ENCODE measurements at places on chromosomes 2 and 18.

GRCh38 chr2:44931198-44931780 lies 10.2 kb upstream of the SIX3 start:
- H3K4me1 ChIP-seq, result peaks cover 12% of the 10 kb centered on the region
- no peak for DNase-seq
- H3K27ac ChIP-seq, result no peak overlapping the region
- peaks cover 80% of the 10 kb centered on the region for H3K27me3 ChIP-seq

GRCh38 chr2:194062401-194062800 lies 1594.6 kb upstream of the SLC39A10 start:
- no peaks in the 10 kb centered on the region for H3K27me3 ChIP-seq
- H3K36me3 ChIP-seq, result no peaks in the 10 kb centered on the region
- H3K4me1 ChIP-seq, result no peaks in the 10 kb centered on the region

DNA sequence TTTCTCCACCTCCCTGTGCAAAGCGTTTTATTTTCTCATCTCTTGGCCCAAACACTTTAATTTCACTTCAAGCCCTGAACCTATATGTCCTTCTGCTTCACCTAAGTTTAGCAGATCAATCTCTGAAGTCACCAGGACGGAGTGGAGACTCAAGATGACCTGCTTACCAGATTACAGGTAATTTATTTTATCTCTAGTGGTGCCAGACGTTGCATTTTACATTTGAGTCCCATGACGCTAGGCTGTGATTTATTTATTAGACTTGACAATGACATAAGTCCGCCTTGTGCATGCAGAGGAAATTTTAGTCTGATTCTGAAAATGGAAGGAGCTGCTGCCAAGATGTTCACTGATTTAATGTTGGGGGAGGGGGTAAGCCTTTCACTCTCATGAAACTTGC lies 73.9 kb downstream of the MRO start:
- H3K4me1 ChIP-seq, result no peaks in the 10 kb centered on the region
- H3K36me3 ChIP-seq, result no peaks in the 10 kb centered on the region
- no peak overlapping the region for H3K4me3 ChIP-seq
- no peak for DNase-seq
- no peak overlapping the region for H3K27ac ChIP-seq

- peaks cover 29% of the 10 kb centered on the region for H3K4me1 ChIP-seq
- H3K27me3 ChIP-seq, result no peaks in the 10 kb centered on the region
- H3K4me3 ChIP-seq, result peak overlapping the region; percentile 91
- H3K27ac ChIP-seq, result peak overlapping the region; percentile 96
- peaks cover 10% of the 10 kb centered on the region for H3K36me3 ChIP-seq
Measured at GRCh38 chr2:219278655-219279150, 463 bp upstream of the DNAJB2 start.

DNA sequence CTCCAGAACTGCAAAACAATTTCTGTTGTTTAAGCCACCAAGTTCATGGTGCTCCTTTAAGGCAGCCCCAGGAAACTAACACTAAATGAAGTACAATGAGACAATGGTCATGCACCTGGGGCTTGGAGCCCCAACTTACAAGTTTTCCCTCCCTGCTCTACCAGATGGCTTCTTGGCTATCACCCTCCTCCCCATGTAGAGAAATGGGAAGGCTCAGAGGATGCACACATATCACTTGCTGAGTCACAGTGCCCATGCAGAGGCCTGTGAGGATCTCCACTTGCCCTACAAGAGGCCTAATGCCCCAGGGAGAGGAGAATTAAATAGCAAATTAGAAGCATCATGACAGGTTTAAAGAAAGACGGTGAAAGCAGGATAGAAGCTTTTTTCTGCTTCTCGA lies 270.9 kb downstream of the TTC32 start:
- H3K27ac ChIP-seq, result no peak overlapping the region
- no peak for DNase-seq

DNA sequence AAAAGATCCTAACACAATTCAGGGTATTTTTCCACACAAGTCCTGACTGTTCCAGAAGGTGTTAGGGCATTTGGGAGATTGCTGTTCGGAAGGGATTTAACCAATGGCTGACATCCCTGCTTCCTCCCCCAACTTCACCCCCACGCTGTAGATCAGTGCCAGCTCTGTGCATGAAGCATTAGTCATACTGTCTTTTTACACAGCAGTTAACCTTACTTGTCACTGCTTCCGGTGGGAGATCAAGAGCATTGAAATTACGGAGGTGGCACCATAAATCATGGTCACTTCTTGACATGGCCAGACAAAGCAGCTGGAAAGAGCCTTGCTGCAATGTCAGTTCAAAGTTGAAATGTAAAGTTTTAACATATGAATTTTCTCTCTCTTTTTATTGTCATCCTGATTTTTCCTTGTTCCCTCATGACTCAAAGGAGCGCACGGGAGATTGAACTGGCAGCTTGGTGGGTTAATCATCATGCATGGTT lies 70.2 kb downstream of the HRH4 start:
- no peak for DNase-seq
- H3K36me3 ChIP-seq, result no peaks in the 10 kb centered on the region
- peaks cover 22% of the 10 kb centered on the region for H3K27me3 ChIP-seq

- peaks cover 4% of the 10 kb centered on the region for H3K36me3 ChIP-seq
- H3K4me3 ChIP-seq, result no peak overlapping the region
- no peak overlapping the region for H3K27ac ChIP-seq
- H3K27me3 ChIP-seq, result no peaks in the 10 kb centered on the region
- peaks cover 24% of the 10 kb centered on the region for H3K4me1 ChIP-seq
Measured at GRCh38 chr18:62200121-62200914, 13.3 kb downstream of the RELCH start.

GRCh38 chr18:13401404-13401803 lies 182.8 kb downstream of the LDLRAD4 start:
- no peaks in the 10 kb centered on the region for H3K4me1 ChIP-seq
- H3K36me3 ChIP-seq, result no peaks in the 10 kb centered on the region
- no peak overlapping the region for H3K27ac ChIP-seq
- DNase-seq, result no peak
- no peaks in the 10 kb centered on the region for H3K27me3 ChIP-seq

DNA sequence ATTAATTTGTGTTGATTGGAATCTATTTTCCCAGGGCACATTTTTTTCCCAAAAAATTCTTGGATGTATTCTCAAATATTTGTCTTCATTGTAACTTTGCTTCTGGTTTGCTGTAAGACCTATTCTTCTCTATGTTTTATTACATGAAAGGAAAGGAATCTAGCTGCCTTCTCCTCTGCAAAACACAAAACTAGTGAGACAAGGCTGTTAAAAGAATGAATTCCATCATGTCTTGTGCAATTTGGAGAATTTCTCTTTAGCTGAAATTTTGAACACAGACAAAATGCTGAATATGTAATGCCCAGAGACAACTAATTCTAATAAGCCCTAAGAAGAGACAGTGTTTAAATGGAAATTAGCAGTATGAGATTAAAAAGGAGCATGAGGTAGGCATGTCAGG lies 275.9 kb downstream of the CDH20 start:
- no peak for DNase-seq
- peaks cover 30% of the 10 kb centered on the region for H3K27me3 ChIP-seq
- no peak overlapping the region for H3K4me3 ChIP-seq
- H3K27ac ChIP-seq, result no peak overlapping the region

DNA sequence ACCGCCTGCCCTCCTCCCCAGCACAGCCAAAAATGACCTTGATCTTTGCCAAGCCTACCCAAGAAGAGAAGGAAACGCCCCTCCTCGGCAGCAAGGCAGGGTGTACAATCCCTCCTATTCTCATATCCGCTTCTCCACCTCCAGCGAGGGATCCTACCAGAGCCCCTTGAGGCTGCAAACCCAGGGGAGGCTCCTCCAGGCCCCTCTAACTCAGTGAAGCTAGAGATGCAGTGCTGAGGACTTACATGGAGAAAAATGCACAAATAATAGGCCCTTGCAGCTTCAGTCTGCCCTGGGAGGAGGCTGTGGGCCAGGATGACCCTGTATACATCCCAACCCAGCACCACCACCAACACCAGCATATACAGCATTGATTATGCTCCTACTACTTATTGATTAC lies 46.9 kb upstream of the POMC start:
- peak overlapping the region; percentile 55 for H3K27ac ChIP-seq
- no peak for DNase-seq
- H3K4me3 ChIP-seq, result peak overlapping the region; percentile 42
- peaks cover 16% of the 10 kb centered on the region for H3K4me1 ChIP-seq
- H3K36me3 ChIP-seq, result no peaks in the 10 kb centered on the region

DNA sequence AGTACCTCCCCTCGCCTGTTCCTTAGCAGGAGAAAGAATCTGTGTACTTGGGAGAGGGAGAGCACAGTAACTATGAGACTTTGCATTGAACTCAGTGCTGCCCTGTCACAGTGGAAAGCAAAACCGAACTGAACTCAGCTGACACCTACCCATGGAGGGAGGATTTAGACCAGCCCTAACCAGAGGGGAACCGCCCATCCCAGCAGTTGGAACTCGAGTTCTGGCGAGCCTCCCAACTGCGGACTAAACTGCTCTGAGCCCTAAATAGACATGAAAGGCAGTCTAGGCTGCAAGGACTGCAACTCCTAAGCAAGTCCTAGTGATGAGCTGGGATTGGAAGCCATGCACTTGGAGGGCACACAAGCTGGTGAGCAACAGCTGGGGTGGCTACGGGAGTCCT lies 110.4 kb downstream of the GRB14 start:
- DNase-seq, result no peak
- H3K27ac ChIP-seq, result no peak overlapping the region
- H3K4me3 ChIP-seq, result no peak overlapping the region

DNA sequence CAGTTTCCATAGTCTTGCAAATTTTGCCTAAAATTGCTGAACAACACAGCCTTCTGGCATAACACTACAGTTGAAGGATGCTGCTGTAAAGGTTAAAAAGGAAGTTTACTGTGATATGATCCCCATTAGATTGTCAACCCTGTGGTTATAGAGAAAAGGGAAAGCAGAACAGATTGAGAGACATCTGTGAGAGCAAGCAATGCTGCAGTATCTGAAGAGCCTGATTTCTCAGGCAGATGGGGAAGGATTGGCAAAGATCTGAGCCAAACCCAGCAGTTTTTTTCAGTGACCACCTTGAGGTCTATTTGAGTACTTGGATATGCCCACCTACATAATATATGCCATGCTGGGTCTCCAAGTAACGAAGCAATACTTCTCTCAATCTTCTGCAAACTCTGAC lies 8.5 kb upstream of the ST8SIA3 start:
- H3K4me1 ChIP-seq, result no peaks in the 10 kb centered on the region
- H3K27me3 ChIP-seq, result no peaks in the 10 kb centered on the region
- H3K27ac ChIP-seq, result no peak overlapping the region
- DNase-seq, result no peak
- no peaks in the 10 kb centered on the region for H3K36me3 ChIP-seq

- no peaks in the 10 kb centered on the region for H3K36me3 ChIP-seq
- H3K27me3 ChIP-seq, result no peaks in the 10 kb centered on the region
- no peaks in the 10 kb centered on the region for H3K4me1 ChIP-seq
- H3K27ac ChIP-seq, result no peak overlapping the region
- no peak for DNase-seq
Measured at GRCh38 chr2:145360129-145360790, 840.3 kb upstream of the ZEB2 start.

DNA sequence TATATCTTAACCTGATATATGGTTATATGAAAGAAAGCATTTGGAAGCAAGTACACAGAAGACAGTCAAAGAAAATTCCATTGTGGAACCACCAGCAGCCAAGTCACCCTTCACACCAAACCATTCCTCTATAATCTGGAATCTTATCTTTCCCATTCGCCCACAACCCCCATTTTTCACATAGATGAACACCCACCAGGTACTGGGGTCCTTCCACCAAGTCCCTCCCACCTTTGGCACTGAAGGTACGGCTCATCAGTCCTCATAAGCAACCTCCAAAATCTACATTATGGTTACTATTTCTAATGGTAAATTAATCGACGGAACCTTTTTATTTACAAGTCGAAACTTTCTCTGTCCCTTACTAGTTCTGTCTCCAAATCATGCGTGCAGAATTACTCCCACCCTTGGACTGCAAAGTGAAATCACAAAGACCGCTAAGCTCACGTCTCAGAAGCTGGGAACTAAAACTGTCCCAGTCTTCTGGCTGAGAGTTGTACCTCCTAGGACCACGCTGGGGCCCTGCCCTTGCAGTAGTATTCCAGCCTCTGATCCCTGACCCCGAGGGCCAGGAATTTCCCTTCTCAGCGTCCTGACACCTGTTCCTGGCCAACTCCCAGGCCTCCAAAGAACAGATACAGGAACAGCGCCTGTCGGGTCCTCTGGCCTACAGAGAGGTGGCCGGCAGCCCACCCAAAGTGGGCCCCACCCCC lies 702 bp downstream of the OLA1 start:
- H3K4me3 ChIP-seq, result peak overlapping the region; percentile 84
- peaks cover 18% of the 10 kb centered on the region for H3K4me1 ChIP-seq
- H3K36me3 ChIP-seq, result peaks cover 18% of the 10 kb centered on the region
- no peak for DNase-seq

GRCh38 chr2:120979921-120980320 lies 244.3 kb downstream of the GLI2 start:
- no peaks in the 10 kb centered on the region for H3K27me3 ChIP-seq
- no peaks in the 10 kb centered on the region for H3K36me3 ChIP-seq
- H3K27ac ChIP-seq, result no peak overlapping the region
- no peak overlapping the region for H3K4me3 ChIP-seq

All from T-helper 2 cell treated with Interferon-gamma antibody and Interleukin-4, amounts not matched to agents 5 μg/mL and 100 μg/mL, for 36 hours (primary cell).